MM.1S (cell line): ENCODE measurements at places on chromosomes 16 and 17.

- no peaks in the 10 kb centered on the region for H3K36me3 ChIP-seq
- peaks cover 58% of the 10 kb centered on the region for H3K4me1 ChIP-seq
- no peaks in the 10 kb centered on the region for H3K27me3 ChIP-seq
- peak; percentile 99 for DNase-seq
- H3K4me3 ChIP-seq: peak overlapping the region; percentile 59
Observed at GRCh38 chr16:66516808-66517585, 32.9 kb downstream of the TK2 start.

DNA sequence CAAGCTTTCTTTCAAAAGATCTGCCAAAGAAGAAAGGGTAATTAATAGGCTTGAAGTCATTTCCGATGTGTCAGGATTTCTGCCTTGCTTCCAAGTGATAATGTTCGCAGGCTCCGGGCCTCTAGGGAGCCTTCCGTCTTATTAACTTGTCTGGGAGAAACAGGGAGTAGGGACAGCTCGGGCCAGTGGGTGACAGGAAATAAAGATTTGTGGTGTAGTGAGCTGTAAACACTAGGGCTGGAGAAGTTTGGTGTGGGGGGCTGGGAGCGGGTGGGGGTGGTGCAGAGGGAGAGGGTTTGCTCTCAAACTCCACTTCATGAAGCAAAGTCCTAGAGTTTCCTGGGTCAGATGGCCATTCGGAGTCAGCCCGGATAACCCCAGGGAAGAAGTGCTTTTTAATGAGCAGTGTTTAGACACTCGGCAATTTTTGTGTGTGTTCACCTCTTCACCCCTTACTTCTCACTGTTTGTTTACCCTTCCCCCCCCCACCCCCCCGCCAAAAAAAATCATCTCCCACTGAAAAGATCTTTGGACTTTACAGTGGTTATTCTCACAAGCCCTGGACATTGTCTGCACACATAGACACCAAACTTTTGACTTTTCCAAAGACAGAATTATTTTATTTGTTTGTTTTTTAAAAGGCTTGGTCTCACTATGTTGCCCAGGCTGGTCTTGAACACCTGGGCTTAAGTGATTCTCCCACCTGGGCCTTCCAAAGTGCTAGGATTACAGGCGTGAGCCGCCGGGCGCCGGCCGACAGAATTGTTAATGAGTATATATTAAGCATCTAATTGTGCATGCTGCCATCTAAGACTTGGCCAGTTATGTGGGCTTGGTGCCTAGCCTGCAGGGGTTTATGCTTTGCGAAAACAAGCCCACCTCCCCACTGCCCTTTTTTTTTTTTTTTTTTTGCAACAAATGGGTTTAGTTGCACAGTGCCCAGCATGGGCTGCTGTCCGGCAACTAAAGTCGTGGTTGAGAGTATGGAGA, 196.4 kb downstream of the CCDC182 start:
- DNase-seq: no peak
- H3K4me3 ChIP-seq: no peak overlapping the region

DNA sequence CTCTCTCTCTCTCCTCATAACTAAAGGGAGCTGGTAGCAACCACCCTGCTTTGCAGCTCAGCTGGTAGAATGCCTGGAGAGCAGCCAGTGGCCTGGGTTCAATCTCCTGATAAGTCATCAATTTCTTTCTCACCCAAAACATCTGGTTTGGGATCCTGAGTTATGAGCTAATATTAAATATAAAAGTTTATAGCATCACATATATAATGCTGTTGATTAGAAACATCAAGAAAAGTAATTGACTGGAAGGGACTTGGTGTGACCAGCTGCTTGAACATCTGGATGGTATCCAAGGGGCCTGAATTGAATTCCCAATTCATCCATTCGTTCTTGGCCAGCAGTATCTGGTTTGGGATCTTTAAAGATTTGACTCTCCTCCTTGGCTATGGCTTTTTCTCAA, 12.2 kb upstream of the ELAC2 start:
- no peaks in the 10 kb centered on the region for H3K4me1 ChIP-seq
- H3K4me3 ChIP-seq: no peak overlapping the region
- no peaks in the 10 kb centered on the region for H3K27me3 ChIP-seq
- no peak for DNase-seq
- H3K27ac ChIP-seq: no peak overlapping the region
- H3K36me3 ChIP-seq: no peaks in the 10 kb centered on the region

GRCh38 chr16:1794221-1794871, 841 bp upstream of the IGFALS start:
- H3K36me3 ChIP-seq: no peaks in the 10 kb centered on the region
- H3K27ac ChIP-seq: no peak overlapping the region
- H3K4me1 ChIP-seq: no peaks in the 10 kb centered on the region

- H3K36me3 ChIP-seq: no peaks in the 10 kb centered on the region
- H3K27me3 ChIP-seq: no peaks in the 10 kb centered on the region
- H3K4me1 ChIP-seq: no peaks in the 10 kb centered on the region
- no peak overlapping the region for H3K4me3 ChIP-seq
- no peak for DNase-seq
Observed at GRCh38 chr17:65166787-65167186, 29.6 kb downstream of the RGS9 start.

DNA sequence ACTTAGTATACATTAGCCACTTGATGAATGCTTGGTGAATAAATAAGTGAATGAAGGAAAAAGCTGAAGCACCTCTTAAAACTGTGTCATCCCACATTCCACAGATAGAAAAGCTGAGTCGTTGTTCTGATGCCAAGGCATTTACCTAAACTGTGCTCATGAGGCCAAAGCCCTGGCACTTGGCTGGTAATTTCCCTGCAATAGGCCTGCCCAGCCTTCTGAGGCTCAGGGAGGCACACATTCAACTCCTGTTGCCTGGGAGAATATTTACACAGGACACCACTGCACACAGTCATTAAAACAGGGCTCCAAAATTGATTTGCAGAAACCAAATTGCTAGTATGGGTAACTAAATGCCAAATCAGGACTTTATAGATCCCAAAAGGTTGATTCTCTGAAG, 333.0 kb upstream of the C16orf82 start:
- H3K36me3 ChIP-seq: no peaks in the 10 kb centered on the region
- no peak overlapping the region for H3K27ac ChIP-seq
- H3K4me3 ChIP-seq: no peak overlapping the region
- no peaks in the 10 kb centered on the region for H3K4me1 ChIP-seq

DNA sequence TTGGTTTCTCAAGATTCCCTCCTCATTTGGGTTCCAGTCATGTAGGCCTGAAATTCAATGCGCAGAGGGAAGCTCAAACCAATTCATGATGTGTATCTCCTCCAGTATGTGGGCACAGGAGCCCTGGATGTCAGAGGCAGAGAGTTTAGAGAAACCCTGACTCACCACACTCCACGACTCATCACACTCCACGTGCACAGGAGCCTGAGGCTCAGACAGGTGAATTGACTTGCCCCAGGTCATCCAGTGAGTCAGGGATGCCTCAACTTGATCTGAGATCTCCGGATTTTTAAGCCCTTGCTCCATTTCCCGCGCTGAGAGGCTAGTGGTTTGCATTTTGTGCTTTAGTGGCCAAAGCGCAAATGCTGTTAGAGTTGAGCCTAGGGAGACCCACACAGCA, 183.9 kb downstream of the HAPSTR1 start:
- no peaks in the 10 kb centered on the region for H3K4me1 ChIP-seq
- H3K4me3 ChIP-seq: no peak overlapping the region
- H3K27ac ChIP-seq: no peak overlapping the region
- DNase-seq: no peak
- H3K27me3 ChIP-seq: no peaks in the 10 kb centered on the region

DNA sequence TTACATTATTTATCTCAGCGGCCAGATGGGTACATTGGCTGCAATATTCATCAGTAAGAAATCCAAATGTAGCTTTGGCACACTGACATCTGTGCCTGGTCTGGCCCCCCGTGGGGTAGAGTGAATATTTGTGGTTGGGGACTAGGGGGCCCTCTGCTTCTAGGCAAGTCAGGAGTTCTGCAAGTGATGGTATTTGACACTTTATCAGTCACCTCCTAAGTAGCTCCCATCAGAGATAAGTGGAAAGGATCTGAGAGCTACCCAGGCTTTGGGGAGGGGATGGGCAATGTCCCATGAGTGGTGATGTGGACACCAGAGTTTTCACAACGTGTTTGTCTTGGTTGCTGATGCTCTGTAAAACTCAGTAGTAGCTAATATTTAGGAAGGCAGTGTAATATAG, 609.9 kb upstream of the RBFOX1 start:
- no peak overlapping the region for H3K27ac ChIP-seq
- no peaks in the 10 kb centered on the region for H3K36me3 ChIP-seq
- DNase-seq: no peak

DNA sequence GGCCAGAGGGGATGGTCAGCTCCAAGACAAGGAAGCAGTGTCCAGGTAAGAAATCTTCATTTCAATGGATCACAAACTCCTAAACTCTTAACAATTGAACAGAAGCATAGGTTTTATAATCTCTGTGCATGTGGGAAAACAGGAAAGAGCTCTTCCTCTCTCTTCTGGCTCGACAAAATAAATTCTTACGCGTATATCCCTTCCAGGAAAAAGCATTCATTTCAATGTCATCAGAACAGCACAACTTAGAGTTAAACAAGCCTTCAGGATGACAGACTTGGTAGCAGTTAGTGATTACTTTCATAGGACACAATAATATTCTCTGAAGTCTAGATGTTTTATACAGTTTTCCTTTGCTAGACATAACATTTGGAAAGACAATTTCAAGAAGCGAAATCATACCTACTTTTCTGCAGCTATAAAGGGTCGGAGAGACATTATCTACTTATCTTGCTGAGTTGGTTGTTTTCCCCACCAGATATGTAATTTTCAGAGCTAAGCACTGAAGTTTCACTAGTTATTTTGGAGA, 19.3 kb upstream of the SLC35G3 start:
- no peak overlapping the region for H3K4me3 ChIP-seq
- no peaks in the 10 kb centered on the region for H3K36me3 ChIP-seq
- H3K27ac ChIP-seq: no peak overlapping the region
- H3K27me3 ChIP-seq: no peaks in the 10 kb centered on the region
- DNase-seq: no peak

DNA sequence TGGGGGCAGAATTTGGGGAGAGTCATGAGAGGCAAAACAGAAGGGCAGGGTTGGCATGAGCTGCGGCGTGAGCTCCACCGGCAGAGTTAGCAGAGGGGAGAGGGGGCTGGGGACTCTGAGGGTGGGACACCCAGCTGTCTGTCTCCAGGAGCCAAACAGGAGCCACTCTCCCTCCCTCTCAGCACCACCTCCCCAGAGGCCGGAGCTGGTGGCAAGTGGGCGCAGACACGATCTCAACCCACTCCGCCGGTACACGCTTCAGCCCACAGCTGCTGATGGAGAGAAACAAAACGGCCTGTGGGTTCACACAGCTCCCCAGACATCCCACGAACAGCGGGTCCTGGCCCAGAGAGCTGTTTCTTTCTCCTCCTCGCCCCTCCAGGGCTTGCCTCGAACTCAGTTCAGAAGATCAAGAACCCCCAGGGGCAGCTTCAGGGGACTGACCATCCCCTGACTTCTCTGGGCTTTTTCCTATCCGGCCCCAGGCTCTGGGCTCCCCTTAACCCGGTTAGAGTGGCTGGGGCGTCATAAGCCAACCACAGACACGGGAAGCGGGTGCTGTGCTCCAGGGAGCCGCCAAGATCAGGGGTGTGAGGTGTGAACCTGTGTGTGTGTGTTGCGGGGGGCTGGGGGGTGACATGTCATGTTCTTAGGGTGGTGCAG, 7.6 kb downstream of the RHBDF2 start:
- no peaks in the 10 kb centered on the region for H3K36me3 ChIP-seq
- peak overlapping the region; percentile 10; the same call in 1 of the 2 replicates for H3K4me3 ChIP-seq
- peak overlapping the region; percentile 83 for H3K27ac ChIP-seq
- DNase-seq: peak; percentile 22
- no peaks in the 10 kb centered on the region for H3K27me3 ChIP-seq

DNA sequence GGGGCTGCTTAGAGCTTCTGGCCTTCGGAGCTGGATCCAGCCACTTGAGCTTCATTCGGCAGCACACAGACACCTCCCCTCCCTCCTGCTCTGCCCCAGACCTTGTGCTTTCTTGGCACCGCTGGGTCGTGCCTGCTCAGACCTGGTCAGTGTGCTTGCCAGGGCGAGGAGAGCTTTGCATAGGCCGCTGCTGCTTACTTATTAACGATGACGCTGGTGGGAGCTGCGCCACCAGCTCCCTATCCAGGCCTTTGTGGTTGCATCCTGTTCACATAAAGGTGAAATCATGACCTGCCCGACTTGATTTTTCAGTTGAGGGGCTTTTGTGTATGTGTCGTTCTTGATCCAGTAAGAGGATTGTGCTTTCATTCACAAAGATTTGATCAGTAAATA, 101.1 kb downstream of the MSI2 start:
- H3K36me3 ChIP-seq: no peaks in the 10 kb centered on the region
- H3K27ac ChIP-seq: peak overlapping the region; percentile 97
- no peaks in the 10 kb centered on the region for H3K27me3 ChIP-seq
- peak; percentile 50 for DNase-seq
- H3K4me3 ChIP-seq: peak overlapping the region; percentile 39
